ENCODE measurements at places on chromosomes 12 and 14.

- no peak for DNase-seq
These were observed 20.0 kb upstream of the TEAD4 start for GRCh38 chr12:2939191-2939590.

- DNase-seq = no peak
These were observed 22.2 kb downstream of the MANSC1 start for GRCh38 chr12:12327802-12328201.

- DNase-seq = no peak
These were observed 1.3 kb downstream of the NKX2-8 start for GRCh38 chr14:36580856-36581831.

DNA sequence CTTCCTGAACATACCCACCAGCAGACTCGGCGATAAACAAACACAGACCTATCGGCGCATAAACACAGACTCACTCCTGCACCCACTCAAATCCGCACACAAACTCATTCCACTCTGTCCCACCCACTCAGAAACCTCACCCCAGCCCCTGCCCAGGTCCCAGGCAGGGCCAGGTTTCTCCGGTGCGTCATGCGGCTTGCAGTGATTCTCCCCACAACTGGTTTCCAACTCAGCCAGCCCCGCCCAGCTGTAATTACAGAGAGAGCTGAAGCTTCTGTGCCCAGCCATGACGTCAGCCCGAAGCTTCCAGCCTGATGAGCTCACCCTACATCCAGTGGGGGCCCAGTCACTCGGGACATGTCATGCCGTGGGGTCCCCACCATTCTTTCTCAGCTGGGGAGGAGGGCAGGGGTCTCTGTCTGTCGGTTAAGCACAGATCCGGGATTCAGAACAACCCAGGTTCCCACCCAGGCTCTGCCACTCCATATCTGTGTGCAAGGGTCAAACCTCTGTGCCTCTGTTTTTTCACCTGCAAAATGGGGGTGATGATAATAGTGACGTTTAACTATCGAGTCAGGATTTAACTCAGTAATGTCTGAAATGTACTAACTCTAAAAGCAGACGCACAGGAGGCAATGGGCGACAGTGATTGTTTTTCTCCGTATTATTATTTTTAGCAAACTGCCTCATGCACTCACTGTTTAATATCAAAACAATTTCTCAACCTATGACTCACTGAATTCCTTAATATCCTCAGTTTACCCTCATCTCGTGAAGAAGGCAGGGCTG lies 2.3 kb upstream of the HSPB8 start:
- no peak for DNase-seq

DNA sequence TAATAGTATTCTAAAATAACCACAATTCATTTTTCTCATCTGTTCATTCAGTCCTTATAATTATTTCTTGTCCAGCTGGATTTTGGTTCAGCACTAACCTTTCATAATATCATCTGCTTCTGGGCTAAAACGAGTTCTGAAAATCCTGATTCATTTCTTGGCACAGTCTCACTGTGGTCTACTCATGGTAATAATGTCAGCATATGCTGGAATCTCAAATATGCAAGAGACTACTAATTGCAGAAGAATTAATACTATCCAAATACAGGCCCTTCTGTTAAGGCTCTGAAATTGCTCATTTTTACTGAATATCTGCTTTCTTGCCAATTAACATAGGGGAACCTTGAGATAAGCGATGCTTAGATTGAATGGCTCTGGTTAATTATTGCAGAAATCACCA lies 597.1 kb downstream of the RPL10L start:
- DNase-seq = no peak
